ENCODE measurements at places on chromosomes 1 and 21. TPM values are rescaled to one million over a fixed set of nuclear protein-coding genes. Genes with fewer than 3 reads are reported as not detected.

Gene CLIC6
- total RNA-seq: not detected

Gene SPRR2A
- not detected for total RNA-seq

Gene SMIM1
- 0.81 TPM for total RNA-seq

Gene OLIG2
- total RNA-seq: not detected

Gene INAVA
- not detected for total RNA-seq

Gene KCND3
- total RNA-seq: 0.07 TPM

Gene KRTAP21-2
- not detected for total RNA-seq

Gene SLFNL1
- total RNA-seq: 0.30 TPM

Gene GRIK1
- not detected for total RNA-seq

Gene FAM43B
- total RNA-seq: not detected

Gene MTF1
- 34.1 TPM for total RNA-seq

Gene ARHGAP30
- total RNA-seq: 204 TPM

Gene RC3H1
- total RNA-seq: 54.7 TPM

Gene UROD
- total RNA-seq: 49.5 TPM

Gene SPOCD1
- 1.1 TPM for total RNA-seq

Gene WNT3A
- total RNA-seq: not detected

Gene GBP7
- total RNA-seq: 0.20 TPM

Gene NECTIN4
- not detected for total RNA-seq

Gene ZNF496
- 6.0 TPM for total RNA-seq

Gene PLA2G2F
- not detected for total RNA-seq

Gene CDKN2C
- total RNA-seq: 12.6 TPM

Gene TENT5C
- total RNA-seq: 324 TPM

Gene ADAMTS4
- total RNA-seq: 5.3 TPM

Gene PLXNA2
- total RNA-seq: 0.62 TPM

Gene TBX15
- total RNA-seq: not detected

Gene PRXL2B
- 24.5 TPM for total RNA-seq

Gene EDARADD
- 5.0 TPM for total RNA-seq

Gene S100B
- not detected for total RNA-seq

Gene ACKR1
- total RNA-seq: not detected

Gene FDPS
- total RNA-seq: 67.9 TPM

Gene CFHR1
- total RNA-seq: not detected

Gene TMEM52
- 0.62 TPM for total RNA-seq

Gene TAS1R1
- not detected for total RNA-seq

Gene CACNA1S
- not detected for total RNA-seq

Gene CD101
- total RNA-seq: 14.9 TPM

Gene CAPN9
- not detected for total RNA-seq

Gene KRTAP11-1
- not detected for total RNA-seq

Gene UBE2U
- not detected for total RNA-seq

Gene C8A
- total RNA-seq: not detected

Gene RIMS3
- total RNA-seq: 3.8 TPM

Gene PLEKHG5
- total RNA-seq: 5.0 TPM

Gene UBL4B
- not detected for total RNA-seq

Gene CATSPERE
- total RNA-seq: 0.49 TPM

Gene CCDC17
- total RNA-seq: 6.1 TPM

Gene GLMP
- total RNA-seq: 29.9 TPM

Gene ANGPTL3
- not detected for total RNA-seq

Gene OR2L5
- not detected for total RNA-seq

Gene SPATA1
- total RNA-seq: 2.4 TPM

Gene GRIK3
- total RNA-seq: not detected

Gene RNF186
- total RNA-seq: not detected

Gene SPATA45
- not detected for total RNA-seq

Gene CASQ1
- not detected for total RNA-seq

Gene CACHD1
- total RNA-seq: 0.22 TPM

Gene VASH2
- 1.7 TPM for total RNA-seq

Gene AKR7A2
- 20.5 TPM for total RNA-seq

Gene ATP1A1
- 228 TPM for total RNA-seq

Gene PRKACB
- total RNA-seq: 74.0 TPM

Data from CD4-positive, CD25-positive, alpha-beta regulatory T cell (primary cell).